ENCODE measurements at places on chromosomes 2 and 18.

DNA sequence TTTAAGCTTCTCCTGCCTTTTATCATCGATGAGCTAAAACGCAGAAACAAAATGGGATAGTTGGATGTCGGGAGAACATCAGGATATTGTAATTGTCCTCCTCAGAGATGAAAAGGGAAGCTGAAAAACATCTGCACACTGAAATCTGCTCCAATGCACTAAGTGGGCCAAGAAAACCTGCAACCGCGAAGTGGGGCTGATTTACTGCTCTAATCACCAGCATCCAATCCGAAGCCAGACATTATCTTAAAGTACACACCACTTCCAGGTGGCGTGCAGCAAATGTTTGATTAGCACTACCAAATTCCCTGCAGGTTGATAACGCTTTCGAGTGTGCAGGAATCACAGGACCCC is 230.3 kb upstream of the SLC14A2 start:
- no peak overlapping the region for H3K27ac ChIP-seq
- DNase-seq = no peak
- H3K4me1 ChIP-seq = no peaks in the 10 kb centered on the region
- no peaks in the 10 kb centered on the region for H3K36me3 ChIP-seq
- no peak overlapping the region for H3K4me3 ChIP-seq

DNA sequence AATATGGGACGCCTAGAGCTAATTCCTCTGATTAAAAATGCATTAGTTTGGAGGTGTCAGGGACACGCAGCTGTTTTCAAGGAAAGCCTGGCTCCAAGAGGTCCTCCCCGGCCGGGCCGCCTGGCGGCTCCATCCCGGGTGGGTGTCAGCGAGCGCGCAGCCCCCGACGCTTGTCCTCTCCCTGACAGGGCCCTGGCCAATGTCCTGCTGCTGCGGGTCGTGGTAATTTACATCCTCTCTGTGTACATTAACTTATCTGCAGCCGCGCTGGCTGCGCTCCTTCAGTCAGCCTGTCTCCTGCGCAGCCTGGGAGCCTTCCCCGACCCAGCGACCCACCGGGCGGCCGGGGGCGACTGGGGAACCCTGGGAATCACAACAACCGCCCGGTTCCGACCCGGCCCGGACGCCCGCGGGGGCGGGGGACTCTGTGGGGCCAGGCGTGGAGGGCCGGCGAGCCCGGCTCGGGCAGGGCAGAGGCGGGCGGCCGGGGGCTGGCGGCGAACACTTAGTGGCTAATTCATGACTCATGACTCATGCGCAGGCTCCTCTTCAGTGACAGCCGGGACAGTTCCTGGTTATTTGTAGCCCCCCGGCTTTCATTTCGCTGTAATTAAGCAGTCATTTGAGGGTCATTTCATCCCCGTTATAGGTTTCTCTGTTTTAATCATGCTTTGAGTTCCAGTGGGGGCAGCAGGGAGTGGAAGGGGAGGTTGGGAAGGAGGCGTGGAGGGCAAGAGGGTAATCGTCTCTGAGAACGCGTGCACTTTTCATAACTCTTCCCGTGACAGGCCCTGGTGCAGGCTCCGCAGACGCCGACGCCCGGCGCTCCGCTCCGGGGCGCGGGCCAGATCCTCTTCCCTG is 141.9 kb upstream of the CTAGE1 start:
- no peak overlapping the region for H3K27ac ChIP-seq
- no peak overlapping the region for H3K4me3 ChIP-seq
- H3K4me1 ChIP-seq = peaks cover 2% of the 10 kb centered on the region
- no peaks in the 10 kb centered on the region for H3K36me3 ChIP-seq
- no peak for DNase-seq
- peaks cover 47% of the 10 kb centered on the region for H3K27me3 ChIP-seq

DNA sequence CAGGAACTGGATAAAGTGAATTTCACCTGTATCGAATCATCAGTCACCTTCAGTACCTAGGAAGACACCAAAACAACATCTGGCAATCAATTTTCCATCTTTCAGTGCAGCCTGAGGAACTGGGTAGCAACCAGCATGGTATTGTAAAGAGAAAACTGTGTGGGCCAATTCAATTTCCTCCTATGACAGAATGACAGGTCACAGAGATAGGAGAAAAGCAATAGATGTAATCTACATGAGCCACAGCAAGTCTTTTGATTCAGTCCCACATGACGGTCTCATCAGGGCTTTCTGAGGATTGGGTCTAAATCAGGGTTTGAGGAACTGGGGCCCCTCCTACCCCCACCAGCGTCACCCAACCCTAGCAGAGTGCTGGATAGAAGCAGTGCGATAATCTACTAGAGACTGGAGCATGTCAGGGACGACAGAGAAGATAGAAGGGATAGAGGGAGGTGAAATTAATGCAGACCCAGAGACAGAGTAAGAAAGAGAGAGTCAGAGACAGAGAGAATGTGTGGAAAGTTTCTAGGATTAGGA is 268.7 kb downstream of the LRRTM1 start:
- H3K36me3 ChIP-seq = no peaks in the 10 kb centered on the region
- H3K4me3 ChIP-seq = no peak overlapping the region
- H3K27me3 ChIP-seq = no peaks in the 10 kb centered on the region

DNA sequence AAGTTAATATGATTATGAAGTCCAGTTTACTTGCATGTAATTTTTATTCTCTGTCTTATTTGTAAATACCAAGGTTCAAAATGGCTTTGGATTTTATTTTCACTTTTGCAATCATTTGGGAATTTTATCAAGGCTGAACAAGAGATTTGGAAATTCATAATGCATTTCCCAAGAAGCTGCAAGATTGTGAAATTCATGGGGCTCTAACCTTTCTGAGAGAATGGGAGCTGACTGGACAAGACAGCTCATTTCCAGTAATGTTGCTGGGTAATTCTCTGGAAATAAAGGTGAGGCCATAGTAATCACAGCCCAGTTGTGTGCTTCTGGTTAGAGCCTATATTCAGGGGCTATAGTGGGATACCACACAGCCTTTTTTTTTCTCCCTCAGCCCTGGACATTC is 21.5 kb upstream of the NABP1 start:
- H3K36me3 ChIP-seq = no peaks in the 10 kb centered on the region
- H3K4me3 ChIP-seq = no peak overlapping the region
- DNase-seq = no peak
- H3K27ac ChIP-seq = no peak overlapping the region

GRCh38 chr2:36456227-36457175 is 100.9 kb downstream of the CRIM1 start:
- H3K4me3 ChIP-seq = no peak overlapping the region
- H3K27ac ChIP-seq = no peak overlapping the region
- H3K4me1 ChIP-seq = peaks cover 6% of the 10 kb centered on the region
- DNase-seq = no peak
- no peaks in the 10 kb centered on the region for H3K27me3 ChIP-seq
- no peaks in the 10 kb centered on the region for H3K36me3 ChIP-seq

- no peaks in the 10 kb centered on the region for H3K27me3 ChIP-seq
- peaks cover 15% of the 10 kb centered on the region for H3K4me1 ChIP-seq
Measured at GRCh38 chr2:135745545-135745944, 3.9 kb downstream of the UBXN4 start.

DNA sequence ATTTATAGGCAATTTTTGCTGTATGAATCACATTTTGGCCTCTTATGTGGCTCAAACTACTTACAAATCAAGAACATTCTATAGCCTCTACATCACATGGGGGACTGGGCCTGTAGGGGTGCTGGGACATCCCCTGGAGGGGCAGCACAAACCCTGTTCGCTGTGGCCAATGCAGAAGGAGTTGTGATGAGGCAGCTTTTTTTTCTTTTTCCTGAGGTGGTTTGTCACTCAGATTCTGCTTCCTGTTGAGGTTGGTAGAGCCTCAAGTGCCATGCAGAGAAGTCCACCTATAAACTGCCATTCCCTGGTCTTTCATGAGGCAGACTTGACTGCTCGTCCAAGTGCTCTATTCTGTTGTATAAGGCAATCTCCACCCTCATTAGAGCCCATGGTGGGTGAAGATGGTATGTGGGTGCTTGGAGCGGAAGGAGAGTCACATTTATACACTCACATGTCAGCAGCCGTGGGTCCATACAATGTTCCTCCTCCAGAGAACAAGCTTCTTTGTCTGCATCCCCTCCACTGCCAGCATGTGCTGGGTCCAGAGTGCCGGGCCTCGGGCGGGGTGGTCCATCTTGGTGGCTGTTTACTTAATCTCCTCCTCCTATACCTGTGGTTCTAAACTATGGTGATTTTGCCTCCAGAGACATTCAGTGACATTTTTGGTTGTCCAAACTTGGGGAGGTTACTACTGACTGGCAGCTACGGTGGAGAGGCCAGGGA is 120.3 kb downstream of the ACOXL start:
- no peak for DNase-seq
- H3K36me3 ChIP-seq = no peaks in the 10 kb centered on the region
- H3K4me1 ChIP-seq = peaks cover 35% of the 10 kb centered on the region
- H3K4me3 ChIP-seq = no peak overlapping the region

DNA sequence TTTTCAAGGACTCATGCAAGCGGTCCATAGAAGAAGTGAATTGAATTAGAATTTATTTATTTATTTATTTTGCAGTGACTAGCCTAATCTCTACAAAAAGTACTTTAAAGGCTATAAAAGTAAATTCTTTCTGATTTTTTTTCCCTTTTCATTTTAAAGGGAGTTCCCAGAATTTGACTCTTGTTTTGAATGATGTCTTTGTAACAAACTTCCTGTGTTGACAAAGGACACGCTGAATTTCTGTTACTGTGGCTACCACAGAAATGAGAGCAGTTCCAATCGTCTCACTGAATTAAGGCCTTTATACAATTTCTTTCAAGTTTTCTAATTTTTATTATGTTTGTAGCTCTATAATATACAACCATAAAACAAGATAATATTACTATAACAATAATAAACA is 46.3 kb upstream of the LPIN2 start:
- no peaks in the 10 kb centered on the region for H3K27me3 ChIP-seq
- peak overlapping the region; percentile 96 for H3K27ac ChIP-seq
- DNase-seq = no peak
- H3K4me3 ChIP-seq = no peak overlapping the region
- H3K4me1 ChIP-seq = peaks cover 69% of the 10 kb centered on the region
- H3K36me3 ChIP-seq = no peaks in the 10 kb centered on the region

All from CD4-positive, alpha-beta T cell (primary cell).